ENCODE measurements at places on chromosomes 7 and 10.

DNA sequence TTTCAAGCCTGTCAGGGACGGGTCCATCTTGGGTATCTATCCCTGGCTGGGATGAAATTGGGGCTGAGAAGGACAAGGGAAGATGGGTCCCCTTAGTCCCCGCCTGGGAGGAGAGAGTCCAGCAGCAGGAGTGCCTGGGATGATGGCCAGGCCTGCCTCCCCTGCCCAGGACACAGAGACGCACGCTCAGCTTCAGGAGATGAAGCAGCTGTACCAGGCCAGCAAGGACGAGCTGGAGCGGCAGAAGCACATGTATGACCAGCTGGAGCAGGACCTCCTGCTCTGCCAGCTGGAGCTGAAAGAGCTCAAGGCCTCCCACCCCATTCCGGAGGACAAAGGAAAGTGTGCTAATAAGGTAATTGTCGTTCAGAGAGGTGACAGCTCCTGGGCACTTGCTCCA is 15.4 kb downstream of the CCDC136 start:
- no peak for DNase-seq

DNA sequence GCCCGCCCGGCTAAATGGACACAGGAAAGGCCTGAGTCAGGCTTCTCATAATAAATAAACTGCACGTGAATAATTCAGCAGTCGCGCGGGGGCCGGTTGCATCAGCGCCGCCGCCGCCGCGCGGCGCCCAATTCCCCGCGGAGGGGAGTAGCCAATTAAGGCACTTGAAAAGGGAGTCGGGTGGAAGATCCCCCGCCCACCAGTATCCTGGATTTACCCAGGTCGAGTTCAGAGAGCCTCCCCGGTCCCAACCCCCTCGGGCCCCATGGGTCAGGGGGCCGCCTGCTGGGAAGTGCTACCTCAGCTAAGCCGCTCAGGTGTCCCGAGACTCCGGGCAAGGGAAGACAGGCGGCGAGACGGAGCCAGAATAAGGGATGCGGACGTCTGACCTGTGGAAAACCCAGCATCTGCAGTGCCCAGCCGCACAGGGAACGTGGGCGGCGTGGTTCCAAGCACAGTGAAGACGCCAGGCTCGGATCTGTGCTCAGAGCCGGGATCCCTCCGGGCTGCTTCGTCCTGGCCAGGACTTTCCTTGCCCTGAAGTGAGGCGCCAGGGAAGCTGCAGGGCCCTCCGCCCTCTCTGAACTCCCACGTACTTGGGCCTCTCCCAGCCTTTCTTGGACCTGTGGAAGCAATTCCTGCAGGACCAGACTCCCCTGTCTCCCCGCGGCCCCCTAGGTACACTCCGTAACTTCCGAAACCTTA is 7.3 kb upstream of the LBX1 start:
- no peak for DNase-seq

DNA sequence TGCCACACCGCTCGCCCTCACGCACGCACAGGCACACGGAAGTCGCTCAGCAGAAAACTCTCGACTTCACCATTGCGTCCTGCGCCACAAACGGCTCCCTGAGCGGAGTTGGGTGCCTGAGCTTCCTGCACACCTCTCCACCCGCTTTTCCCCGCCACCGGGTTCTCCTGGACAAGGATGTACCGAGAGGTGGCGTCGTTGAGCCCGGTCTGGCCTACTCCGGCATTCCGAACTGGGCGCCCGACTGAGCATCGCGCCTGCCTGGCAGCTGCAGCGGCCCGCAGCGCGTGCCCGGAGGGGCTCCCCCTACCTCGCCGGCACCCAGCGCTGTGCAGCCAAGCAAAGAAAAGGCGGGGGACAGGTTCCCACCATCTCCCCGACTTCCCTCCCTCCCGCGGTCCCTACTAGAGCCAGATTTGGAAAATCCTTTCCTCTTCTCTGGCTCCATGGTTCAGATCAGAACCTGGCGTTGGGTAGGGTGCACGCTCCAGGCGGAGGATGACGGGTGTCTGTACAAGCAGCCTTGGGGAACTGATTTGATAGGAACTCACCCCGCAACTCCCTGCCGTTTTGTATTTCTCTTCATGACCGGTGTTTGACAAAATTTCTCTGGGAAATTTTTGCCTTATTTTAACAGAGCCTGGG is 1.7 kb downstream of the SORCS3 start:
- no peak for DNase-seq

- DNase-seq: no peak
Measured at GRCh38 chr7:113004726-113005454, 81.7 kb downstream of the GPR85 start.

DNA sequence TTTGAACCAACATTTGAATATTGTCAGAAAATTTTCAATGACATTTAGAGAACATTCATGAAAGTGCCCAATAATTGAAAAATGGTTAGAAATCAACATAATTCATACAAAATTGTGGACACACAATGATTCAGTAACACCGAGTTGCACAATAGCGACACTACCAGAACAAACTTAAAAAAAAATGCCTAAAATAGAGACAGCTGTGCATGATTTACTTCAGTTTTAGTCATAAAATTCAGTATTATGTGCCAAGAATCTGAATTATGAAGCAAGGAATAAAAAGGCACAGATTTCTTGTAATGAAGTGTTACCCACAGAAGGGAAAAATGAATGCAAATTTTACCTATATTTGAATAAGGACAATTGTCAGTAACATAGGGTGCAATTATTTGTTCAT is 396.0 kb downstream of the SEMA3D start:
- no peak for DNase-seq

GRCh38 chr10:71354776-71355175 is 35.7 kb downstream of the SLC29A3 start:
- no peak for DNase-seq

- no peak for DNase-seq
Measured at GRCh38 chr10:99658622-99659030, 683 bp upstream of the ENTPD7 start.

DNA sequence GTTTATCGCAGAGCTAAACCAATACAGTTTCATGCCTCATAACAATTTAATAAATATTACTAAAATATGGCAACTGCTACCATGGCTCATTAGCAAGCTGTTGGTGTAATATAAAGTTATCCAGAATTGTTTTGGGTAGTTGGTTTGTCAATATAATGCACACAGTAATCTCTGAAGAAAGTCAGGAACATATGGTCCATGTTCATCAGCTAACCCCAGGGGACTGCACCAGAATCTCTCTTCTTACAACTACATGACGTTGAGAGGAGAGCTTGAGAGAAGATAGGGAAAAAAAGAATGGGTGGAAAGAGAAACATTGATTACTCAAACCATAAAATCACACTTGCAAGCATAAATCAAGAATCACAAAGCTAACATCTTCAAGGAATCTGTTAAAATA is 333.7 kb downstream of the NRG3 start:
- no peak for DNase-seq

GRCh38 chr10:36534471-36535002 is 590.9 kb upstream of the ANKRD30A start:
- peak; percentile 92 for DNase-seq

GRCh38 chr10:31146491-31147209 is 115.0 kb upstream of the ZNF438 start:
- DNase-seq: peak; percentile 18

- DNase-seq: no peak
Measured at GRCh38 chr10:111200505-111201186, 123.8 kb downstream of the ADRA2A start.

GRCh38 chr7:138429577-138430250 is 30.3 kb upstream of the TRIM24 start:
- no peak for DNase-seq

GRCh38 chr10:111186358-111186757 is 109.5 kb downstream of the ADRA2A start:
- no peak for DNase-seq

DNA sequence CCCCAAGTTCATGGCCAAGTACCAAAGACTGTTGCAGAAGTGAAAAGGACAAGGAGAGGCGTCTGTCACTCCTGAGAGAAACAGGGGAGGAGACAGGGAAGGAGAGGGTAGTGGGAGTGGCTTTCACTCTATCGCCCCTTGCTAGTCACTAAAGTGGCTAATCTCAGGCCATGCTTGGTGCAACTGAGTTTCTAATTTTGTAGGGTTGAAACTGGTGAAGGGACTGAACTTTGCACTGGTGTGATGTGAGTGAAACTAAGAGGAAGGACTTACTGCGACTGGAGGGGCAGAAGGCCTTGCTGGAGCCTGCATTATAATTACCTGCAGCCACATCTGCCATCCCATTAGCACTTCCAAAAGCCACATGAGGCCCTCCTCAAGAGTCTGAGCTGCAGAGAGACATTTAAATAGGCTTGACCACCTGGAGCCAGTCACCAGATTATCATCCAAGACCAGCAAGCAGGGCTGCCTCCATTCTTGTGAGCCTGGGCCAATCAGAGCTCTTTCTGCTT is 107.2 kb upstream of the EEPD1 start:
- DNase-seq: no peak

DNA sequence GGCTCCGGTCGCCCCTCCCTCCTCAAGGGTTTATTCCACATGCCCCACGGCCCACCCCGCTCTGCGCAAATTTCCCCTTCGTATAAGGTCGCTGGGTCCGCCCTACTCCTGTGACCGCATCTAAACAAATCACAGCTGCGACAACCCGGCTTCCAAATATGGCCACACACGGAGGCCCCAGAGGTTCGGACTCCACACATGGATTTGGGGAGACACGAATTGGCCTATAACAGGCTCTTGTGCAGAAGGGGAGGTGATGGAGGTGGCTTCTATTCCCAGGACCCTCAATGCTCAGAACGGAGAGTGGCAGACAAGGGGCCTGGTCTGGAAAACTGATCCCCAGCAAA is 90.1 kb downstream of the FOXL3 start:
- DNase-seq: no peak

DNA sequence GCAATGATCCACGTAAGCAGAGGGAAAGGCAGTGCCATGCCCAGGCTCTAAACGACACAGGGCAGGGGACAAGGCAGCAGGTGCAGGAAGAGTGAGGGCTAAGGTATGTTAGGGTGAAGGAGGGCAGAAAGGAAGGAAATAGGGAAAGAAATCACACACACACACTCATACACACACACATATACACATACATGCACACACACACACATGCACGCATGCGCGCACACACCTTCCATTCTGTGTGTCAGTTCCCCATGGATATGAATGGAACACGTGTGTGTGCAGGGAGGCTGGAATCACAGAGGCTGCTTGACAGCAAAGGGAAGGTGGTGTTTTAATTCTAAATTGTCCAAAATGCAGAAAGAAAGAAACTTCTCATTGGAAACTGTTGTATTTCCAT is 6.2 kb upstream of the PHYH start:
- DNase-seq: no peak

- peak; percentile 85 for DNase-seq
Measured at GRCh38 chr7:149239345-149240143, at the start of gene ZNF212. ZNF212 (plus strand) TSS chr7:149239651; CDS start chr7:149239779, 128 bp downstream.

GRCh38 chr10:119783665-119784027 is 57.8 kb downstream of the INPP5F start:
- DNase-seq: no peak

GRCh38 chr7:106462365-106462859 is 177.6 kb upstream of the NAMPT start:
- DNase-seq: no peak

DNA sequence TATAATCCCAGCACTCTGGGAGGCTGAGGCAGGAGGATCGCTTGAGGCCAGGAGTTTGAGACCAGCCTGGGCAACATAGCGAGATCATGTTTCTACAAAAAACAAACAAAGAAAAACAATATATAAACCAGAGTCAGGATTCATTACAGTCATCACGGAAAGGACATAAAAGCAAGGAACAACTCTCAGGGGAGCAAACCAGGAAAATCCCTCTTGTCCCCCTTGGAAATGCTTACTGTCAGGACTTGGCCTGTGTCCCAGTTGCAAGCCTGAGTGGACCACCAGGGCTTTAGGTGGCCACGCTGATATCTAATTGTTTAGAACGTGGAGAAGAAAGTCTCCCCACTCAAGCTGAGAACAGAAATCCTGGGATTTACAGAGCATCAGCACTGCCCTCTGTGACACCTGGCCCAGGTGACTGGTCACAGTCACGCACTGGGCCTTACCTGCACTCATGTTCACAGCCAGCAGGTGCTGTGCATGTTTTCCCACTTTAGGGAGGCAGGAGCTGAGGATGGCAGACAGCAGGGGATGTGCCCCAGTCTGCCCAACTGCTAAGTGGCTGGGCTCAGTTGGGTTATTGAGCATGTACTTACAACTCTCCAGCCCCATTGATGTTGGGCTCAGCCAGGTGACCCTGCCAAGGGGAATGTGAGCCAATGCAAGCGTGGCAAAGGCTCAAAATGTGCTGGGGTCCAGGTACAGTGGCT is 60.9 kb downstream of the TMEM130 start:
- no peak for DNase-seq

GRCh38 chr10:118362103-118362502 is 20.0 kb upstream of the FAM204A start:
- no peak for DNase-seq

- DNase-seq: no peak
Measured at GRCh38 chr10:46248651-46249146, 38.1 kb upstream of the ANTXRL start.

GRCh38 chr10:116385311-116385710 is 42.3 kb upstream of the PNLIPRP3 start:
- no peak for DNase-seq

- no peak for DNase-seq
Measured at GRCh38 chr10:117214401-117214800, 17.1 kb downstream of the KCNK18 start.

GRCh38 chr7:39510864-39511354 is 55.3 kb upstream of the YAE1 start:
- no peak for DNase-seq

DNA sequence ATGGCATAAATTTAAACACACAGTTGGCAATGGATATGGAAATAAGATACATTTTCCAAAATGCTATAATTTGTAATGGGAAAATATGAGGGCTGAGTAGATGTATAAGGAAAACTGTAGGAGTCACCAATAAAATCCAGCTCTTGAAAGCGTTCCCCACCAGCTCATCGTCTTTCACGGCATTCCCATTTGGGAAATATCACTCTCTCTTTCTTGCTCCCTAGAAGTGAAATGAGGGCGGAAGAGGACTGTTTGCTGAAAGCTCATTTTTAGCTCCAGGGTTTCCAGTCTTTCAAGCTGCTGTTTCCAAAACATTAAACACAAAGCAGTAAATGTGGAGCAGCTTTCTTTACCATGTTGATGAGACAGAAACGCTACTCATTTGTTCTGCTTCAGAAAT is 104.6 kb upstream of the SFMBT2 start:
- DNase-seq: no peak

- DNase-seq: no peak
Measured at GRCh38 chr10:33945051-33945450, 610.6 kb upstream of the NRP1 start.

DNA sequence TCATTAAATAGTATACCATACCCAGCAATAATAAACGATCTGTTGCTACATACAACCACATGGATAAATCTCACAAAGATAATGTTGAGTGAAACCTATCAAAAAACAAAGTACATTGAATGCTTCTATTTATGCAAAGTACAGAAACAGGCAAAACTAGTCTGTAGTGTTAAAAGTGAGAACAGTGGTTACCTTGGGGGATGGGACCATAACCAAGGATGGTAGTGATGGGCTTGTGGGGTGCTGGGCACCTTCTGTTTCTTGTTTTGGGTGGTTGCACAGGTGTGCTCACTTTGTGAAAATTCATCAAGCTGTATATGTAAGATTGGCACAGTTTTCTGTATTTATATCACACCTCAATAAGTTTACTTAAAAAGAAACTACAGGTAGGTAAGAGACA is 105.7 kb downstream of the ATE1 start:
- no peak for DNase-seq

All from SW 1271 (cell line).